ENCODE measurements at places on chromosomes 1 and 21. TPM values are rescaled to one million over a fixed set of nuclear protein-coding genes. Genes with fewer than 3 reads are reported as not detected.

Gene LEFTY2
- total RNA-seq = not detected

Gene TCHH
- not detected for total RNA-seq

Gene ACTL8
- total RNA-seq = not detected

Gene OR6N1
- not detected for total RNA-seq

Gene MYOM3
- not detected for total RNA-seq

Gene CELF3
- total RNA-seq = not detected

Gene CELSR2
- 3.8 TPM for total RNA-seq

Gene DENND2C
- total RNA-seq = 6.6 TPM

Gene ARHGEF19
- 4.3 TPM for total RNA-seq

Gene DAB1
- total RNA-seq = 0.39 TPM

Gene A3GALT2
- total RNA-seq = not detected

Gene BCL2L15
- total RNA-seq = 2.0 TPM

Gene OR2L13
- not detected for total RNA-seq

Gene PALMD
- not detected for total RNA-seq

Gene KCND3
- total RNA-seq = not detected

Gene ADAMTS5
- not detected for total RNA-seq

Gene KIF17
- total RNA-seq = not detected

Gene LCA5L
- not detected for total RNA-seq

Gene BRDT
- 0.11 TPM for total RNA-seq

DNA sequence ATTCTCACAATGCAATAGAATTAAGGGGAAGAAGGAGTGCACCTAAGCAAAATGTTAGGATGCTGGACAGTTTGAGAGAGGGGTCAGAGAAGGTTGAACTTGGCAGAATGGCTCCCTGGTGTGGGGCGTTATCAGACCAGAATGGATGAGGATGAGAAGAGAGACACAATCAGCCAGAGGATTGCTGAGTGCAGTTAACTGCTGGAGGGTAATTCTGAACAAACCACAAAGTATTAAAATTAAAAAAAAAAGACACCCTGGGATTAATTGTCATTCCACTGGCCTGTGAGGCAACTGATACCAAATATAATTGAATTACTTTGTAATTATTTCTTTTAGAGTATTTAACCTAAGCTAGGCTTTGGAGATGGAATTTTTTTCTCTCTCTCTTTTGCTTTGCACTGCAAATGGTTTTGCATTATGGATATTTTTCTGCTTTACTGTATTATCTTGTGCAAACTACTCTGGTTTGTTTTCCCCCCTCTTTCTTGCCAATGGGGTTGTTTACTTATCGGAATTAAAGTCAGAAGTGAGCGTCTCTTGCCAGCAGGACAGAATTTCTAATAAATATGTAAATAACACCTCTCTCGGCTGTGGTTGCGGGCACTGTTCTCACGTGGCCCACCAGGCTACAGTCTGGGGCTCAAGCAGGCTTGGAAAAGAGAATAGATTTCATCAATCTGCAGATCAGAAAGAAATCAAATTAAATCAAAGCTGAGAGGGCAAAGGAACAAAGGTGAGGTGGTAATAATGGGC lies 572.9 kb upstream of the CAMK1G start:
- no peak for DNase-seq

- no peak for DNase-seq
These were observed 33.0 kb downstream of the PDE4B start for GRCh38 chr1:65825741-65826140.

- DNase-seq = no peak
These were observed 2.7 kb downstream of the AK4 start for GRCh38 chr1:65150583-65151263.

DNA sequence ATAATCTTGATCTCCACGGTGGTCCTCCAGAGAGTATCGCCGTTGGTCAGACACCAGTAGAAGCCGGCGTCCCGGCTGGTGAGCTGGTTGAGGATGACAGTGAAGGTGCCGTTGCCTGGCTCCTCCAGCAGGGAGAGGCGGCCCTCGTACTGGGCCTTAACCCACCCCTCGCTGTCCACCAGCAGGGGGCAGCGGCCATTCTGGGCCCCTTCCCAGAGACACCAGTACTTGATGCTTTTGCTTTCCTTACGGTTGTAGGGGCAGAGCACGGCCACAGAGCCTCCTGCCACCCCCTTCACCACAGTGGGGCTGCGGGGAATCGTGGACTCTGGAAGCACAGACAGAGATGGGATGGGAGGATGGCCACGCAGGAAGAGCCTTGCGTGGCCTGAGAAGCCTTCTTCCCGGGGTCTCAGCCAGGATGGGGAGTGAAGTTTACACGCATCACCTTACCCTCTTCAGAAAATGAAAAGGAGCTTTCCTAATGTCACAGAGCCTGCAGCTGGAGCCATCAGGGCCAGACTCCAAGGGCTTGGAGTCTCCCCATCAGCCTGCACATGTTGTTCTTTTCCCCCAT lies 10.7 kb downstream of the PIGR start:
- DNase-seq = peak; percentile 41

DNA sequence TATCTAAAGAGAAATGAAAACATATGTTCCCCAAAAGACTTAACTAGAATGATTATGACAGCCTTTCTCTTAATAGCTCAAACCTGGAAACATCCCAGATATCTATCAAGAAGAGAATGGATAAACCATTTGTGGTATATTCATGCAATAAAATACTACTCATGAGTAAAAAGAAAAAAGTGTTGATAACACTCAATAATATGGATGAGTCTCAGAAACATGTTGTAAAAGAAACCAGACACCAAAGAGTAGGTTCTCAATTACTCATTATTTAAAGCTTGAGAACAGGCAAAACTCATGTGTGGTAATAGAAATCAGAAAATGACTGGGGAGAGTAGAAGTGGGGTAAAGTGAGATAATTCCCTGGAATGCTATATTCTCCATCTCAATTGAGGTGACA lies 154.1 kb downstream of the PHTF1 start:
- no peak for DNase-seq

DNA sequence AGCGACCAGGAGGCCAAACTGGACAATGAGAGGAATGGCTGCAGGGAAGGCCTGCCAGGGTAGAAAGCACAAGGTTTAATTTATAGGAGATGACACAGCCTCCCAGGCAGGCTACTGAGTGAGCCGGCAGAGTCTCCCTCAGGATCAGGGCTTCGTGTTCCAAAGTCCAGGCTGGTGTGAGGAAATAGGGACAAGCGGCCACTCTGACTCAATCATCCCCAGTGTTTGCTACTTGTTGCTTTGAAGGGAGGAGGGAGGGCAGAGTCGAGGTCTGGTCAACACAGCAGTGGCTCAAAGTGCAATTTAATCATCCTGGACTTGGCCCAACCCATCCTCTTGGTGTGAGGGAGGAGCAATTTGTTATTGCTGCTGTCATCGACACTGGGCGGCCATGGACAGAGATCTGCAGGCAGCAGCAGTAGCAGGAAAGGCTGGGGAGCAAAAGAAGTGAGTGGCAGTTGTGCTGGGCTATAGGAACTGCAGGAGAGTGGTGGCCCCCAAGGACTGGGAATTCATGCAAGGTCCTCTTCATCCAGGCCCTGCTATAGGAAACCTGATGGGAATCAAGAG lies 27.5 kb downstream of the TBX15 start:
- no peak for DNase-seq

DNA sequence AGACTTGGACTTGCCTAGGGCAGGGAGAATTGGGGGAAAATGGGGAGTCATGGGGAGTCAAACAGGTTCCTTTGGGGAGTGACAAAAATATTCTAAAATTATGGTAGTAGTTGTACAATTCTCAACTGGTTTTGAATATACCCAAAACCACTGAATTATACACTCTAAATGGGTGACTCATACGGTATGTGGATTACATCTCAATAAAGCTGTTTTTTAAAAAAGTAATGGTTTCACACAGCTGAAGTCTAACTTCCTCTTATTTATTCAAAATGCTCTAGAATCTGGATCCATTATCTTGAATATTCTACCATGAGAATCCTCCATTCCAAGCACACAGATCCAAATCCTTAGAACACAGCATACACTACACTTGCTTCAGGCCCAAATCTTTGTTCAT lies 11.1 kb downstream of the EIF4G3 start:
- no peak for DNase-seq

GRCh38 chr1:240237305-240237721 lies 145.6 kb downstream of the FMN2 start:
- no peak for DNase-seq

- no peak for DNase-seq
These were observed 87.9 kb downstream of the SSBP3 start for GRCh38 chr1:54318246-54318814.

GRCh38 chr1:155974208-155975115 lies 3.9 kb downstream of the ARHGEF2 start:
- no peak for DNase-seq

GRCh38 chr1:37865348-37866120 lies 6.1 kb upstream of the MTF1 start:
- DNase-seq = no peak

DNA sequence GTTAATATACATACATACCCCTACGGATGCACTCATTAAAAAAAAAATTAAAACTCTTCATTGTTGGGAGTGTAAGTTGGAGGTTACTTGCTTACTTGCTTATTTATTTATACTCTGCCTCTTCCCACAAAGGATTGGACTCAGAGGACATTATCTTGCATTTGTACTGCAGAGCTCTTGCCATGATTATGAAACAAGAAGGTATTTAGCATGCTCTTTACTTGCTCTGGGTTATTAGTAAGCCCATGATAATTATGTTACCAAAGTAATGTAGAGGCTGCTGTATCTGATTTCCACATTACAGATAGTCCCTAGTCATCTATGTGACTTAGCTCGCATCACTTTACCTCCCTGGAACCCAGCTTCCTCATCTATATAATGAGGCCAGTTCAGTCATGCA lies 355.1 kb upstream of the PTBP2 start:
- DNase-seq = no peak

GRCh38 chr1:14786109-14786675 lies 187.7 kb downstream of the KAZN start:
- no peak for DNase-seq

DNA sequence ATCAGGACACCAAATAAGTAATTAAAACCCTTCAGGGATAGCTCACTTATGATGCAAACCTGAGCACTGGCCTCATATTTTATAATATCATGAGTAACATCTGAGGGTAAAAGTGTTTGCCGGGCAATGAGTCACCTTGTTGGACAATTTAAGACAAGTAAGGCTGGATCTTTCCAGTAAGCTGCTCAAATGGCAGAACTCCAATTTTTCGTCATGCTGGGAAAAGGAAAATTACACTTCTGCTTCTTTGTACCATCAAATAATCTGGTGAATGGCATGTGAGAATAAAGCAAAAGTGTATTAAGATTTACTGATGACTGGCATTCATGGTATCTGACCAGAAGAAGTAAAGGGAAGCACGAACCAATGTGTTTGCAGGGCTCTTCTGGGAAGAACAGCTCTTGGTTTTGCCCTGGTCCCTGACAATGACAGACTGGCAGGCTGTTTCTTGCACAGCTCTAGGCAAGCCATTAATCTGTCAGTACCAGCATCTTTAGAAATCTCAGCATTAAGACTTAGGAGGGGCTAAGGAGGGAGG lies 392.2 kb downstream of the VAV3 start:
- no peak for DNase-seq

DNA sequence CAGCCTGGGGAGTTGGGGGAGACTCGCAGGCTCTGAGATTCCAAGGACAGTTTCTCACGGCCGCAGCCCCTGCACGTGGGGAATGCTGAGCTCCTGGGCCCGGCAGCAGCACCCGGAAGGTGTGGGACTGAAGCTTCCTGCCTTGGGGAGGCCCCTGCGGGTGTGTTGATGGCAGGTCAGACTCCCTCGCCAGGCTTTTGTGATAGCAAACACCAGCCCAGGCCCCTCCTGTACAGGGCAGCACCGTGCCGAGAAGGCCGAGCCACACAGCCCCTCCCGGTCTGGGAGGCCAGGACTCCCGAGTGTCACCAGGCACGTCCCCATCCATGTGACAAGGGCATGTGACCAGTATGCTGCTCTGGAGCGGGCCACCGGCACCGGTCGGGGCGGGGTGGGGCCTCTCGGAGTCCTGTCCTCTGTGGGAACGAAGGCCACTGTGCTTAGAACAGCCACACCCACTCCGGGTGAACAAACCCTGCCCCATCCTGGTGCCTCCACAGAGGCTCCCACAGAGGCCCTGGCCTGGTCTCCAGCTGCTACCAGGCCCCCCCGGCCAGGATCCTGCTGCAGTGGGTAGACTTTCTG lies 31.1 kb upstream of the ARHGEF16 start:
- DNase-seq = no peak

Data from CD8-positive, alpha-beta T cell (primary cell).